ENCODE measurements at places on chromosomes 1 and 21.

- DNase-seq: no peak
Measured at GRCh38 chr1:173475564-173476196, 1.5 kb upstream of the PRDX6 start.

- no peak for DNase-seq
Measured at GRCh38 chr1:29944253-29944905, 708.1 kb downstream of the PTPRU start.

DNA sequence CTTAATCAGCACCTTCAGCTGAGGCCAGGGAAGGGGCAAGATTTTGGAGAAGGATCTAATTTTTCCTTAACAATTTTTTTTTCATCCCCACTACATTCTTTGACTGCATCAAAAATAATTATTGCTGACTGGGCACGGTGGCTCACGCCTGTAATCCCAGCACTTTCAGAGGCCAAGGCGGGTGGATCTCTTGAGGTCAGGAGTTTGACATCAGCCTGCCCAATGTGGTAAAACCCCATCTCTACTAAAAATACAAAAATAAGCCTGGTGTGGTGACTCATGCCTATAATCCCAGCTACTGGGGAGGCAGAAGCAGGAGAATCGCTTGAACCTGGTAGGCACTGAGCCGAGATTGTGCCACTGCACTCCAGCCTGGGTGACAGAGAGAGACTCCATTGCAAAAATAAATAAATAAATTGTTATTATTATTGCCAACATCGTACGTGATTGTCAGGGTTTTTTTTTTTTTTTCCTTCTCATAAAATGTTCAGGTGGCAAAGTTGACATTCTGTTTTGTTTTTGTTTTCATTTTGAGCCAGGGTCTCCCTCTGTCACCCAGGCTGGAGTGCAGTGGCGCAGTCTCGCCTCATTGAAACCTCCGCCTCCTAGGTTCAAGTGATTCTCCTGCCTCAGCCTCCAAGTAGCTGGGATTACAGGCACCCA is 37.3 kb upstream of the MORC3 start:
- no peak for DNase-seq

- DNase-seq: no peak
Measured at GRCh38 chr1:112925015-112925414, 31.0 kb downstream of the SLC16A1 start.

DNA sequence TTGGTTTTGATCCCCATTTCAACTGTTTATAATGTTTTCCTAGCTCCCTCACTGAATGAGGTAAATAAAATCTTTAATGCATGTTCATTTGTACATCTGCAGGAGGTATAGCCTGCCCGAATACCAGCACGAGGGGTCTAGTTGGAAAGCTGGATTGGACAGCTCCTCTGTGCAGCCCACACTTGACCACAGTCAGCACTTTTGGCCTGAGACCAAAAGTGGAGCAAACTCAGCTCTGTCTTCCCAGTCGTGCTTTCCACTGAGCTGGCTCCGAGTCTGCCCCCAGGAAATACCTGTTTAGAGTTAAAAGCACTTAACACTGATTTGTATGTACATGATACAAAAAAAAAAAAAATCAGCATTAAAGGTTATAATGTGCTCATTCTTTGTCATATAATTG is 224.4 kb downstream of the DSCAM start:
- DNase-seq: no peak

GRCh38 chr1:220824031-220824989 is 37.6 kb downstream of the MTARC1 start:
- no peak for DNase-seq

GRCh38 chr1:75554181-75554580 is 56.7 kb downstream of the SLC44A5 start:
- no peak for DNase-seq

DNA sequence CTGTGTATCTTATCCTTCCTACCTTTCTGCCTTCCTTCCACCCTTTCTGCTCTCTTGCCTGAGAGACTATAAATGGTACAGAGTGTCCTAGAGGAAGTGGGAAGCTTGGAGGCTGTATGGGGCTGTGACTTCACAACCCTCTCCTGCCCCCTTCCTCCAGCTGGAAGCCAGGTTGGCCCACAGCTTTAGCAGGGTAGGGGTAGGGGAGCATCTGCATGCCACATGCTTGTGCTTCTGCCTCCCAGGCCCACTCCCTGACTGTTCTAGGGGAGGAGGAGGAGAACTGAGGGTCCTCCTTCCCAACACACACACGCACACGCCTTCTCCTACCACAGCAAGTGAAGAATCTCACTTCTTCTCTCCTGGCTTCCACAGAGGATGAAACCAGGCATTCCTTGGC is 3.9 kb upstream of the SLC27A3 start:
- no peak for DNase-seq

GRCh38 chr1:60262701-60263100 is 189.1 kb upstream of the C1orf87 start:
- peak; percentile 57 for DNase-seq

GRCh38 chr1:5993556-5994491 is 1.6 kb upstream of the NPHP4 start:
- no peak for DNase-seq

GRCh38 chr1:38173848-38174247 is 127.3 kb upstream of the POU3F1 start:
- DNase-seq: no peak

DNA sequence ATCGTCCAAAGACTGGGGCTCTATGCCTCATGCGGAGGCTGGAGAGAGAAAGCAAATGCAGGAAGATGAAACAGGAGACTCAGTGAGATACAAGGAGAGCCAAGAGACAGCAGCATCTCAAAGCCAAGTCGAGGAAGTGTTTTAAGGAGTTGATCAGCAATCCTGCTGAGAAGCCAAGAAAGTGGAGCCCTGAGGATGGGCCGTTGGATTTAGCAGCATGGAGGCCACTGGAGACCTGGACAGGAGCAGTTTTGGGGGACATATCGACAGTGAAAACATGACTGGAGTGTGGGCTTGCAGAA is 107.4 kb upstream of the ZBTB40 start:
- DNase-seq: no peak

DNA sequence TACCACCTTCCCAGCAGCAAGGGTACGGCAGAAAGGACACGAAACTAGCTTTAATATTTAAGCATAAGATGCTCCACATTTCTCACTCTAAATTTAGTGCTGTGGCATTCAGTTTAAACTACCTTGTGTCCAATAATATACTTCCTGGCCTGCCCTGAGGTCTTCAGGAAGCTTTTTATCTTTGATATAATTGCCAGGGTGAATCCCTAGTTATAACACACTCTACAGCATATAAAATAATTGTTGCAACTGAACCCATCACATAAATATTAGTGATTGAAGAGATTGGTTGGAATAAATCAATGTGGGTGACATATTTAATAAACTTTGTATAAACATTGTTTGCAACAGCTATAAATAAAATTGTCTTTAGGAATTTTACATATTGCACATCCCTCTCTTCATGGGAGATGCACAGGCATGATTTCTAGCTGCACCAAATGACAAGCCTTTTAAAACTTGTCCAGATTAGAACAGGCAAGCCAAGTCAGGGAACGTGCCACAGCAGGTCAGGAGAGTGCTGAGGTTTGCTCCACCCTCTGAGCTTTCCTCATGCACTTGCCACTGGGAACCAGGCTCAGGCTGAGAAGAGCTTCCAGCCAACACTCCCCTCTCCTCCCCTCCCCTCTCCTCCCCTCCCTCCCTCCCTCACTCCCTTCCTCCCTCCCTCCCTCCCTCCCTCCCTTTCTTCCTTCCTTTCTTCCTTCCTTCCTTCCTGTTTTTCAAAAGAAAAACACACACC is 623.2 kb upstream of the PKN2 start:
- DNase-seq: no peak

GRCh38 chr1:187816646-187817045 is 987.9 kb downstream of the PLA2G4A start:
- no peak for DNase-seq

- DNase-seq: no peak
Measured at GRCh38 chr1:63843884-63844283, 70.1 kb downstream of the ROR1 start.

DNA sequence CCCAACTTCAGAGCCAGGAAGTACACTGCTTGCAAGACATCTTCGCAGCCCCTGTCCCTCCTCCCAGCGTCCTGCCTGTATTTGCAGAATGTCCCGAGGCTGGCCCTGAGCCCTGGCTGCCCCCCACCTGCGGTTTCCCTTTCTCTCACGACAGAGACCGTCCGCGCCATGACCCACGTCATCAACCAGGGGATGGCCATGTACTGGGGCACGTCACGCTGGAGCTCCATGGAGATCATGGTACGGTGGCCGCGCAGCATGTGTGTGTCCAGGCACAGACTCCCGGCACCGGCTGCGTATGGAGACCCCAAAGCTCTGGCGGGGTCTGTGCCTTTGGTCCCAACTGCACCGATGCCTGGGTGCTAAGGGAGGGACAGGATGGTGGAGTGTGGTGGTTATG is 48.6 kb downstream of the KCNAB2 start:
- DNase-seq: no peak

DNA sequence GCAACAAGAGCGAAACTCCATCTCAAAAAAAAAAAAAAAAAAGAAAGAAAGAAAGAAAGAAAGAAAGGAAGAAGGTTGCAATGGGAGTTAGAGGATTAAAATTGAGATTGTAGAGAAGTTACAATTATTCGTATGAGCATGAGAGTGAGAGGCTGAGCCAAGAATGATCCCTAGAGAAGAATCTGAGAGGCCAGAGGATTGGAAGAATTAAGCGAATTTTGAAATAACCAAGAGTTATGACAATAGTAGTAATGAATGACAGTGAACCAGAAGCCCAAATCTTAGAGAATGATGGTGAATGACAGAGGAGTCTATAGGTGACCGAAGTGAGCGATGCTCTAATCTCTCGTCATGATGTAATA is 369 bp upstream of the ZYG11B start:
- DNase-seq: no peak

- DNase-seq: no peak
Measured at GRCh38 chr1:170309389-170310013, 163.7 kb downstream of the NTMT2 start.

DNA sequence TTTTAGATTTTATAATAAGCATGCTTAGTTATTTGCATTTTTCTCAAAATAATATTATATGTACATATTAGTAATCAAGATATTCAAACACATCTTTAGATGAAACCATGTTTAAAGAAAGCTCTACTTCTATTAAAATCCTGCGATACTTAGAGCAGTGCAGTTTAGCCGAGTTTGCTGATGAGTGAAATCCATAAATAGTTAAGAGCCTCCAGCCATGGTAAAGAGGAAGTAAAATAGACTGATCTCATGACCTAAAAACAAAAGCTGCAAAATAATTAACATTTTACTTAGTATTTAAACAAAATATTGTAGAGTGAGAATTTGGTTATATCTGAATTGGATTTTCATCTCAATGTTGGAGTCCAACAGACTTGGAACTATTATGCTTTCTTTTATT is 147.4 kb upstream of the NRIP1 start:
- no peak for DNase-seq

GRCh38 chr1:40956407-40956806 is 23.1 kb upstream of the CTPS1 start:
- no peak for DNase-seq

DNA sequence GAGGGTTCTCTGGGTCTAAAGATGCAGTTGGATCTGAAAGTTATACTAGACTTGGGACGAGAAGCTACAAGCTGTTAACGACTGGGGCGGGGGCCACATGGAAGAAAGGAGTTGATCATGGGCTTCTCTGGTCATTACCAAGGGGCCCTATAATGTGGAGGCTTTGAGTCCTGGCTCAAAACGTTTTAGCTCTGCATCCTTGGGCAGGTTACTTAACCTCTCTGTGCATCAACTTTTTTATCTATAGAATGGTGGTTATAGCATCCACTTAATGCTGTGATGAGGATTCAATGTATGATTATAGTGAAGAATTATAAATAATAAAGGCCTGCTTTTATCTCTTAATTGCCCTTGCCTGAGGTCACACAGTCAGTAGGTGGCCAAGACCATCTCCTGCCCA is 53.1 kb downstream of the UBIAD1 start:
- no peak for DNase-seq

- no peak for DNase-seq
Measured at GRCh38 chr1:221725735-221726672, 15.9 kb downstream of the DUSP10 start.

DNA sequence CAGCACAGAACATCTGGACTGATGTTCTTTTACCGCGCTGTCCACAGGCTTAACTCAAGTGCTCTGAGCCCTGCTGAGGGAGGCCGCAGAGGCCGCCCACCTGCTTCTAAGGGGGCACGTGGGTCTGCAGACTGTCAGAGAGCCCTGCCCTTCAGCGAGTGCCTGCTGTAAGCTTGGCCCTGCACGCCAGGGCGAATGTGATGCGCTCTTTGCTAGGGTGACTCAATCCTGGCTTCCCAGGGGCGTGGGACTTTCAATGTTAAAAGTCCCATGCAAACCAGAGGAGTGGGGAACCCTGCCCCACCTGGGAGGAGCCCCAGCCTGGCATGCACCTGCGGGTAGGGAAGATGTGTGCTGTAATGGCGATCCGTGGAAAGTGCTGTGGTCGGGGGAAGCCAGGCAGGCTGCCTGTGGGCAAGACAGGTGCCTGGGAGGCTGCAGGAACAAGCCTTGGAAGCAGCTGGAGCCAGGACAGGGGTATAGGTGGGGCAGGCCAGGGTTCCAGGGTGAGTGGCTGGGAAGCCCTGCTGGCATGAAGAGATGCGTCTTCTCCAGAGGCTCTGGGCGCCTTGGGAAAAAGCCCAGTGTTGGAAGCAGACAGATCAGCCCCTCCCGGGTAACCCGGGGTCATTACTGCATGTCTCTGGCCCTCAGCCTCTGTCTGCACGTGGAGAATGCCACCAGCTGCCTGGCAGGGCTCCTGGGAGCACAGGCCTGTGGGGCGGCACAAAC is 594 bp upstream of the PANK4 start:
- peak; percentile 62 for DNase-seq

DNA sequence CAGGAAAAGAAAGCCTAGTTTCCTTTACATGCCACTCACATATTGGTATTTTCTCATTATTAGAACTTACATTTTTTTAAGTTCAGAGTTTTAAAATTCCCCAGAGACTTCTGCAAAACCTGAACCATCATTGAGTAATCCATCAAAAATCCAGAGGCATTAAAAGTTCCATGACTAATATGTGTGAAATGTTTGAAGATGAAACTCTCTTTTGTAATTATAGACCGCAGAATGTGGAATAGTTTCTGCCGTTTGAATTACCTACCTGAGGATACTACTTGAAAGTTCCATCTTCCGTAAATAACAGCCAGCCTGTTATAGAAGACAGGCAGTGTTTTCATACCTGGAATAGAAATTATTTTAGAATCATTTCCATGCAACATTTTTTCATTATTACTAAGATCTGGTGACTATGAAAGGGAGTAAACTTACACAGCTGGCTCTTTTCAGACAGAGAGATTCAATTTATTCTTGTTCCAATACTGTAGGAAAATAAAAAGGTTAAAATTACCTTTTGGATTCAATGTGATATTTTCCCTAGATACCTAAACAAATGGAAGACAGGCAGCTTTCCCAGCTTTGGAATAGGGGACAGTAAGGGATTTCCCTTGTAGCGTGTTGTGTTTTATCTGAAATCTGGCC is 131.4 kb downstream of the ST6GALNAC5 start:
- DNase-seq: no peak

DNA sequence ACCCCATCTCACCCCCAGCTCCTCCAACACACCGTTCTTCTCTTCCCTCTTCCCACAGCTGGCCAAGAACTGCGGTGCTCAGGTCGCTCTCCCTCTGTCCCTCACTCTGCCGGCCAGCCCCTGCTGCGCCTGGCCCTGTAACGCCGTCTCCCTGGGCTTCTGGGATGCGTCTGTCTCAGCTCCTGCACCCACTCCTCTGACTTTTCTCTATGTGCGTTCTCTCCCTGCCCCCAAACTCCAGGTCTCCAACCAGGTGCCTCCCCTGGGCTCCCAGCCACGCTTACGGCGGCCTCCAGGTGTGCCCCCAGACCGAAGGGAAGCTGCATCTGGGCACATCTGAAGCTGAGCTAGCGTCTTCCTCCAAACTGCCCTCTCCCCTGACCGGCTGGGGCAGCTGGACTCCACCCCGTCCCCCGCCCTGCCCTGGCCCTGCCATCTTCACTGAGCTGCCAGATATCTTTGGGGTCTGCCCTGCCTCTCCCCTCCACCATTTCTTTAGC is 2.6 kb downstream of the KRTAP10-12 start:
- no peak for DNase-seq
